ENCODE measurements at places on chromosomes 1 and 21.
A peak's percentile ranks its signal among the peaks of the same experiment; 100 is the strongest.

GRCh38 chr1:58568271-58568860 is 8.7 kb downstream of the TACSTD2 start:
- no peak for DNase-seq

DNA sequence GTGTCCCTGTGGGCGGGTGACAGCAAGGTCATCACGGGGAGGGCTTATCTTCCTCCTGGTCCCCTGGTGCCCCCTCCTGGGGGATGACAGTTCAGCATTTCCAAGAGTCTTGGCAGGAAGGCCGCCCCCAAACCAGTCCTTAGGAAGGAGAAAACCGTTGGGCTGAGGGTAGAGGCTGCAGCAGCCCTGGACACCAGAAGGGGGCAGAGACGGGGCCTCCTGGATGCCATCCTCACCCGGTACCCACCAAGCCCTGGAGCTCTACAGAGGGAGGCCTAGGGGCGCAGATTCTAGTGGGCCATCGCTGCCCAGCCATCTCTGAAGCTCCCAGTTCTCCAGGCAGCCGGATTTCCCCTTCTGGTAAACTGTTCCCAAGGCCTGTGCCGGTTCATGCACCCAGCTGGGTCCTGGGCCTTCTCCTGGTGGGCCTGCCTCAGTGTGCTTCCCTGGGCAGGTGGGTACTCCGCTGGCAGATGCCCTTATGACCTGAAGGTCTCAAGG is 14.8 kb upstream of the ZNF669 start:
- no peak for DNase-seq

- DNase-seq = no peak
Observed at GRCh38 chr1:228037401-228038386, 30.9 kb downstream of the WNT3A start.

GRCh38 chr21:17823846-17824245 is 4.7 kb upstream of the C21orf91 start:
- DNase-seq = no peak

DNA sequence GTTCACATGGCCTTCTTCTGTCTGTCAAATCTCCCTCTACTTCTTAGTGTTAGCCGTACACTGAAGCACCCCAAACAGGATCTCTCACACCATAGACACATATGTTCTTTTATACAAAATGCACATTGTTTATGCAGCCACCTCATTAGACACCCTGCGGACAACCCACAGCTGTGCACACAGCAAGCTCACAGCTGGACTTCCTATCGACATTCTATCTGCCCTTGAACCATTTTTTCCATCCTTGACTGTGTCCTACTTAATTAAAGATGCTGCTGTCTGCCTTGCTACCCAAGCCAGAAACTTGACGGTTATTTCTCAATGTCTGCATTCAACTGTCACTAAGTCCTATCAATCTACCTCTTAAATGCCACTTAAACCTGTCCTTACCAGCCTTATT is 3.2 kb upstream of the ZBTB21 start:
- DNase-seq = no peak

DNA sequence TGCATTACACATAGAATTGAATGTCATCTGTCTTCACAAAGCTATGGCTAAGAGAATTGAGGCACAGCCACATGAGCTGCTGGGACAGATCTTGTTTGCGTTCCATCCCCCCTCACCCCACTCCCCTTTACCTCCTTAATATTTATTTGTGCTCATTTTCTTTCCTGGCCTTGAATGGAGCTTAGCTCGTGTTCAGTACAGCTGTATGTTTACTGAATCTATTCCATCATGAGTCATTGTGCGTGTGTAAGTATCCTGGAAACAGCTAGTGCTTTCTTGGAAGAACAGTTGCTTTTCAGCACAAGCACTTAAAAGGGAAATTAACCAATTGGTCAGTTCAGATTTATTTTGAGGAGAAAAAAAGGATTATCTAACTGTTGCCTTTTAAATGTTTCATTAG is 14.7 kb downstream of the PROX1 start:
- no peak for DNase-seq

GRCh38 chr1:53949023-53949990 is 3.2 kb downstream of the LRRC42 start:
- DNase-seq = no peak

GRCh38 chr1:207627496-207627895 is 17.4 kb upstream of the CR1L start:
- DNase-seq = no peak

DNA sequence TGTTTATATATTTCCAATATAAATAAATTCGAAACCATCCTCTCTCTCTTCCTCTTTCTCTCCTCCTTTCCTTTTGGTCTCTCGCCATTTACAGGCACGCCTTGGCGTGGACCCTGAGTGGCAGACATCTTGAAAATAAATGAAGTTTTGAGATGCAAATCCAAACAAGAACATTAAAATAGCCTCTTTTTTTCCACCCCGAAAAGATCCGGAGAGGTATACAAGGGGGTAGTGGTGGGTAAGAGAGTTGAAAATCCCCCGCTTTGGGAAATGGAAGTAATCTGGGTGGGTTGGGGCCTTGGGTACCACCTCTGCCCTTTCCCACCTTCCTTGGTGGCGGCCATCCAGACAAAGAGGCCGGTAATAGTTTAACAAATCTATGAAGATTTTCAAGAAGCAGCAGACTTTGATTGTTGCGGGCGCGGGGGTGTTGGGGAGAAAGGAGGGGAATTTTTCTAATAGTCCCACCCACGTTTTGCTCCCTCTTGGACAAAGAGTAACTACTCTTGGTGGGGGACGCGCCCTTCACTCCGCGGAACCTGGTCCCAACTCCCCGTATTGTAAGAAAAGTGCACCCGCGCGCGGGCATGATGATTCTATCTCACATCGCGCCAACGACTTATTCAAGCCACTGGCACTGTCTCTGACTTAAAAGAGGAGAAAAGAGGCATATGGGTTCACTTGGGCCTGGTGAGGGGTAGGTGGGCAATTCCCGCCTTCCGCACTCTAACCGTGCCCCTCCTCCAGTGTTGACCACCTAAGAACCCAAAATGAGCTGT is 4.0 kb upstream of the FOXD3 start:
- no peak for DNase-seq

DNA sequence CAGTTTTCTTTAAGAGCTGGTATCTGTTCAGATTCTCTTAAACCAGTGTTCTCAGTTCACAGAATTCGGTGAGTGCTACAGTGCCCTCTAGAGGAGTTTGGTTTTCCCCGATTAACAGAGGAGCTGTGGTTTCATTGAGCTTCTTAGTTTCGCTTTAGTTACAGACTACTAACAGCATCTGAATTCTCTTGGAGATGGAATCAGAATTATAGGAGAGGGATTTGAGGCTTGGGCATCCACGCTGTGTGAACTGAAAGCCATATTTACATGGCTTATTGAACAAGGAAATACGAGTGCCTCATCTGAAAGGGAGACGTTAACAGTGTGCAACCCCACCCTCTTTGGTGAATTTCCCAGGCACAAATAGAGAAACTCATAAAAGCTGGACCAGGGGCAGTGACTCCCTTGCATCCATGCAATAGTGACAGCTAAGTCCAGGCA is 202.0 kb downstream of the USH2A start:
- peak; percentile 54 for DNase-seq

GRCh38 chr1:206892351-206892984 is 4.8 kb upstream of the IL24 start:
- DNase-seq = no peak

GRCh38 chr21:40568807-40569206 is 278.2 kb downstream of the DSCAM start:
- DNase-seq = no peak

DNA sequence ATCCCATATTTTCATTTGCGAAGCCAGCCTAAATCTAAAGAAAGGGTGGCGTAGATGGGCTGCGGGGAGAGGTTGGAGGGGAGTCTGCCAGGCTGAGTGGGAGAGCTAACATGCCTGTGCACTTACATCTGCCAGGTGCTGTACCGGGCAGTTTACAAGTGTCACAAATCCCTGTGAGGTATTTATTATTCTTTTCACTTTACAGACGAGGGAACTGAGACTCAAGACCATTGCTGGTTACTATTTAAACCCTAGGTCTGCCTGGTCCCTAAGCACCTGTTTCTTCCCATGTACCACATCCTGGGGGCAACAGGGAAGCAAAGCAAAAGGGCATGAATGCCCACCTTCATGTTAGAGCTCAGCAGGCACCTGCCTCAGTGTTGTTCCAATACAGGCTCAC is 19.4 kb upstream of the EFNA1 start:
- no peak for DNase-seq

GRCh38 chr1:207565546-207566468 is 69.8 kb downstream of the CR1 start:
- no peak for DNase-seq

GRCh38 chr1:4652631-4653327 is 1.6 kb upstream of the AJAP1 start:
- no peak for DNase-seq

DNA sequence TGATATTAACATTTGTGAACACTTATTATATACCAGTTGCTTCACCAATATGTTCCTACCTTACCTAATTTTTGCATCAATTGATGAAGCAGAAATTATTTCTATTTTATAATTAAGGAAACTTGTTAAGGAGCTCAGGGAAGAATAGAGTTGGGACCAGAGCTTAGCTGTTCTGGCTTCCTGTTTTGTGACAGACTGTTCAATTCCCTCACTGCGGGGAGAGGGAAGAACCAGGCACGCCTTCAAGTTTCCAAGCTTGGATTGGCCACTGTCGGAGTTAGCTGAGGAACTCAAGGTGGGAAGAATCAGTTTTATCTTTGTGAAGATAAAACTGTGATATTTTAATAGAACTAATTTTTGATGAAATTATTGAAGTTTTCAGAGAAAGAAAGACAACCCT is 142.3 kb upstream of the LMO4 start:
- no peak for DNase-seq

DNA sequence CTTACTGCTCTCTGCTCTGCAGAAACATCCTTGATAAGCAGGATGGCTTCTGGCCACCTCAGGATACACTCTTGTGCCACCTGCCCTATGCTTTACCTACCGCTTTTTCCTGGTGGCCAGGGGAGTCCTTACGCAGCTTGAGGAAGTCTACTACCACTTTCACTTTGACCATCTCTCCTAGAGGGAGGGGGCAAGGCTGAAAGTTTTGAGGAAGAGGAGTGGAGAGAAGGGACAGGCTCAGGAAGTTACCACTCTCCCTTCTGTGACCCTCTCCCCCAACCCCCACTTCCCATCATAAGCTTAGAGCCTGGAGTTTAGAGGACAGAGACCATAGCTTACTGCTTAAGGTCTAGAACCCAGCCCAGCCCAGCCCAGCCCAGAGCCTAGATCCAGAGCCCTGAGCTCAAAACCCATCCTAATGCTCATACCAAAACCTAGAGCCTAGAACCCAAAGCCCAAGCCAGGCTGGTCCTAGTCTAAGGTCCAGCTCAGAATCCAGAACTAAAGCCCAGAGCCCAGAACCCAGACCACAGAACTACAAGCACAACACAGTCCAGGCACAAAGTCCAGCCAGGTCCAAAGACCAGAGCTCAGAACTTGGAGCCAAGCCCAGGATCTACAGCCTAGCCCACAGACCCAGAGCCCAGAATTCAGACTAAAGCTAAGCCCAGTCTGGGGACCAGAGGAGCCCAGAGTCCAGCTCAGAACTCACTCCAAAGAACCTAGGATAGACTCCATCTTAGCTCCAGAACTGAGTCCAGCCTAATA is 18.0 kb upstream of the MFSD2A start:
- no peak for DNase-seq

GRCh38 chr1:160206421-160207117 is 1.4 kb downstream of the PEA15 start:
- no peak for DNase-seq

- no peak for DNase-seq
Observed at GRCh38 chr1:11898831-11899467, 27.3 kb downstream of the KIAA2013 start.

DNA sequence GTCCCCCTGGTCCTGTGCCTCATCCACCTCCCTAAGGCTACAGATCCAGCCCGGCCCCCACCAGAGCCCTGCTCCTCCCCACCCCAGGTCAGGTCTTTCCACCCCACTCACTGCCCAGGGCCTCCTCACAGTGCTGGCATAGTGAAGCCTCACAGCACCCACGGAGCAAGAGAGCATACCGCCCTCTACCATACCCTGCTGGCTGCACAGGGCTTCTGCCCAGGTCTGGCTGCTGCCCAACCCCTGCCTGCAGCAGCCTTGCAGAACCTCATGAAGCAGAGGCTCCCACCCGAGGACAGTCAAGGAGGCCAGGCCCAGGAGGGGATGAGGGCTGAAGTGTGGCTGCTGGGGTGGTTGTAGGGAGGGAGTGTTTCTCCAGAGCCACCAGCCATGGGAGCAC is 19.7 kb upstream of the ARF1 start:
- DNase-seq = no peak

GRCh38 chr1:11802616-11802972 is 3.2 kb downstream of the MTHFR start:
- no peak for DNase-seq

- DNase-seq = no peak
Observed at GRCh38 chr1:175597969-175598765, 145.2 kb downstream of the TNR start.

GRCh38 chr1:115679141-115679611 is 37.4 kb downstream of the VANGL1 start:
- DNase-seq = no peak

DNA sequence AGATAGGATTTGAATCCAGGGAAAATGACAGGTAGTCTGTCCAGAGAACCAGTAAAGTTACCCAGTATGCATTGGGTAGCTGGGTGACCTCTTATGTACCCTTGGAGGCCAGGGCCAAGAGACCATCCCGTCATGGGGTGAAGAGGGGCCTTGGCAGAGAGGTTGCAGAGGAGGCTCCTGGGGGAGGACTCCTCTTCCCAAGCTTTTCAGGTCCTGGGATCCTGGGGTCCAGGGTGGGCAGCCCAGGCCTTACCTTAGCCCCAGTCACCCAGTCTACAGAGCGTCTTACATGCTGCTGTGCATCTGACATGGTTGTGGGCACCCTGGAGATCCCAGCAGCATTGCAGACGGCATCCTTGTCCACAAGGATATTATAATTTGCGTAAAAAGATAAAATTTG is 14.0 kb downstream of the PMF1 start:
- DNase-seq = no peak

GRCh38 chr1:219681876-219682275 is 69.0 kb upstream of the ZC3H11B start:
- no peak for DNase-seq

DNA sequence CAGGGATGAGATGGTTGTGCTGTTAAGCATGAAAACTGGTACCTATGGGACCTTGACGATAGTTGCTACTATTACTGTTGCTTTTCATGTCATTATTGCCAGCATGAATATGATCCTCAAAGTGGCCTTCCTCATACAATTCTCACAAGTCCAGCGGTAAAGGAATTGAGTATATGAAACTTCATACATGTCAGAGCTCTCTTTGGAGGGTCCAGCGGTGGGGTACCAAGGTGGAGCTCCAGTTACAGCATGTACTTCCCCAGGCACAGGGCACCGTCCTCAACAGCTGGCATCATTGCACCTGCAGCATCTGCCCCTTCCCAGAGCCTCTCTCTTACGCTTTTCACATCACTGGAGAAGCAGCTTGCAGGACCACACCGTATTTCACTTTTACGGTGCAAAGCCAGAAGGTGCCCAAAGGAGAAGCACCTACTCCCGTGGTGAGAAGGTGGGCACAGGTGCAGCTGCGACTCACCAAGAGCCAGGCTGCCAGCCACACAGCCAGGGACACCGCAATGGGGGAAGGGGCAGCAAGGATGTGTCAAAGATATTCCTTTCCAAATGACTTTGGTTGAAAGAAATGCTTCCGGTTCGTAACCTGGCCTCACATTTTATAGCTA is 166.4 kb upstream of the IRF2BP2 start:
- DNase-seq = no peak
